ENCODE measurements at places on chromosomes 2 and 18. TPM values are rescaled to one million over a fixed set of nuclear protein-coding genes. Genes with fewer than 3 reads are reported as not detected.

DNA sequence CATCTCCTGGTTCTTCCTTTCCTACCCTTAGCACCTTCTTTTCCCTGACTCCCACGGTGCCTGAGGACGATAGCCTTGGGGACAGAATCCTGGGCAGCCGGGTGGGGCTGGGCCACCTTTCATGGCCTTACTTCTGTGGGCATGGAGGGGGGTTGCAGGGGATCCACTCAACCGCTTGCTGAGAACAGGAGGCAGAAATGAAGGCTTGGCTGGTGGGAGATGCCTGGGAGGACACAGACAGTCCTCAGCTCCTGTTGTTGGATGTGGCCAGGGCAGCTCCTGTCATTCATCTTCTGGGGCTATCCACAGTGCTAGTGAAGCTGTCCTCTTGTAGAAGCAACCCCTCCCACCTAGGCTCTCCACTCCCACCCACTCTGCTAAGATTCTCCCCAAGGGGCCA is 95.5 kb upstream of the CELF4 start:
- DNase-seq: no peak

GRCh38 chr2:96806468-96807126 is 9.5 kb upstream of the CNNM3 start:
- no peak for DNase-seq

GRCh38 chr2:39511605-39512433 is 74.7 kb upstream of the MAP4K3 start:
- DNase-seq: no peak

- no peak for DNase-seq
Measured at GRCh38 chr2:238921259-238921658, 73.4 kb downstream of the TWIST2 start.

DNA sequence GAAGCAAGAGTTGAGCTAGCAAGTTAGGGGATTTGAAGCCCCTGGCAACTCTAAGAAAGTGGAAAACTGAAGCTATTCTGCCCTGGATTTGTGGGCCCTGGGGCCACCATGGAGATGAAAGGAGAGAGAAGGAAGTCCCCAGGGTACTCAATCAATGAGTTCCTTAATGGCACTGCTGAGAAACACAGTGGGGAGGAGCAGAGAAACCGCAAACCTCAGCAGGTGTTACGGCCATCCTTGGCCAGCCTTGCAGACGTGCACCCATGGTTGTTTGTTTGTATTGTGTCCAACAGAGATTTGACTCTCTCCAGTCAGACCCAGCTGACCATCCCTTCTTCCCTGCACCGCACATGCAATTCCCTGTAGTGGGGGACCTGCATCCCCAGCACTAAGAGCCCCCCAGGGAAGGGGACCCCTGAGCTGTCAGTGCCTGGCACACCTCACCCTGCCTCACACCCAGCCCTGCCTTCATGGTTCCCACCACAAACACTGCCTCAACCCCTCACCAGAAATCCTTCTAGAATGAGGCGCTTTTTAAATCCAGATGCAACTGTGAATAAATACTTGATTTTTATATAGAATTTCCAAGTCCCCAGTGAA is 255.3 kb downstream of the SH3BP4 start:
- no peak for DNase-seq

DNA sequence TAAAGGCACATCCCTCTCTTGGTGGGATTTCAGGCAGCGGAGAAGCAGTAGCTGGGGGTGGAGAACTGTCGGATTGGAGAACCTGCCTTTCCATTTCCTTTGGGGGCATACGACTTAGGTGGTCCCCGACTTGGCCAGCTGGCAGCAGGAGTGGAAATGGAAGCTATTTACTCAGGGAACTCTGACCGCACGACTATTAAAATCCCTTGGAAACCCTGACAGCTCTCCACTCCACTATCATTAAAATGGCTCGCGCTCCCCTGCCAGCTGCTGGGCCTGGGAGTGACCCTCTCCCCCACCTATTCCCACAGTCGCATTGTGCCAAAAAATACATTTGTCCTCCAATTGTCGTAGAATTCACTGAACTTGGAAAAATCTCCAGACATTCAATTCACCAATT is 77.7 kb upstream of the APCDD1 start:
- no peak for DNase-seq

DNA sequence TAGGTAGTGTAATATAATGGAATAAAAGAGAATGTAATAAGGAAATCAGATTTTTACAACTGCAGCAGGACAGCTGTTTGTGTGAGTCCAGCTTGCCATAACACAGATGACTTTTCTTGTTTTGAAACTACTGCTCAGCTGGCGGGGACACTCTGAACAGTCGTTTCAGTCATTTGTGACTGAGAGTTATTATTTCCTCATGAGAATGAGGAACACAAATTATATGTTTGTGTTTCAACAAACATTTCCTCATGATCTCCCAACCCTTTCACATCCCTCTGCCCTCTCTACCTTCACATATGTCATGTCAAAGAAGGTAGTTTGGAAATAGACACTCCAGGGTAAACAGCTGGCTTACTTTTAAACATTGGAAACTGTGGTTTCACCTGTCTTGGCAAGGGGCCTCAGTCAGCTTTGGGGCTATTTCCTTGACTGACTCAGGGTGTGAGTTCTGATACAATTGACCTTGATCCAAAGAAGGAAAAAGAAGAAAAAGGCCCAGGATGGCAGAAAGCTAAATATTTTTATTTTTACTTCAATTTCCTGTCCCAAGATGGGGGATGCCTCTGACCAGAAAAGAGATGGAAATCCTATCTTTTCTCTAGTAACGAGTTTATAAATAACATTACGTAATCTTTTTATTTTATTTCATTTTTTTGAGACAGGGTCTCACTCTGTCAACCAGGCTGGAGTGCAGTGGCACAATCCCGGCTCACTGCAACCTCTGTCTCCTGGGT is 593 bp downstream of the SP140L start:
- DNase-seq: no peak

- DNase-seq: no peak
Measured at GRCh38 chr2:98020992-98021713, 25.4 kb upstream of the TMEM131 start.

- no peak for DNase-seq
Measured at GRCh38 chr2:7895289-7895688, 786.6 kb upstream of the ID2 start.

DNA sequence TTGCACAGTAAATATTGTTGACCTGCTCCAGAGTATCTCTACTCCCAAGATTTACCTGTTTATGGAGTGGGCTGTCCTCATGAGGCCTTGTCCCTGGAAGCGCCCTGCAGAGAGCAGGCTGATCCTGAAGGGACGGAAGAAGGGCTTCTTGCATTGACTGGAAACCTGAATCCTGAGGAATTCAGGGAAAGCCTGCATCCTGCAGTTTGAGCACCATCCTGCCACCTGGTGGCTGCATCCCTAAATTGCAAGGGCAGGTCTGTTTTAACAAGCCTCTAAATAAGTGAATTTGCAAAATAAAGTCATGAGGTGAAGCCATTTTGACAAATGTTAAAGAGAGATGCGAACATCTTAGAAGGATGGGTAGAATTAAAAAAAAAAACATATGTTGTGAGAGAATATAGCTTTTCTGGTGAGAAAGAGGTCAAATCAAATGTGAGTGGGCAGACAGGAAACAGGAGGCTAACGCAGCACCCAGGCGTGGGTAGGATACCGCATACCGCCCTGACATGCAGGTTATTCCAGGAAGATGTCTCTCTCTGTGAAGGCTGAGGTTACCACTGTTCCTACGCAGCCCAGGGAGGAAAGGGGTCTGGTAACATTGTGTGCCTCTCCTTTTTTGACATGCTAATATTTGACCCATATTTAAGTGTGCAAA is 754.9 kb downstream of the RNF144A start:
- DNase-seq: peak; percentile 1

GRCh38 chr2:100365434-100365833 is 43.1 kb upstream of the LONRF2 start:
- DNase-seq: peak; percentile 4

GRCh38 chr18:74522635-74523548 is 11.4 kb upstream of the CNDP1 start:
- DNase-seq: no peak

- no peak for DNase-seq
Measured at GRCh38 chr2:23627236-23628009, 242.4 kb downstream of the KLHL29 start.

- no peak for DNase-seq
Measured at GRCh38 chr2:8324164-8324856, 357.5 kb upstream of the ID2 start.

DNA sequence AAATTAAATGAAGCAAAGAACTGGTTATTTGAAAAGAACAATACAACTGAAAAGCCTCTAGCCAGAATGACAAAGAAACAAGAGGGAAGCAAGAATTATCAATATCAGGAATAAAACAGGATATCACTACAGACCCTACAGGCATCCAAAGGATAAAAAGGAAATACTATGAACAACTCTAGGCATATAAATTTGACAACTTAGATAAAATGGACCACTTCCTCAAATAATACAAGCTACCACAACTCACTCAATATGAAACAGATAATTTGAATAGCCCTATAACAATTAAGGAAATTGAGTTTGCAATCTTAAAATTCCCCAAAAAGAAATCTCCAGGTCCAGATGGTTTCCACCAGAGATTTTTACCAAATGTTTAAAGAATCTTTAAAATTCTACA is 19.8 kb downstream of the RPRD1A start:
- DNase-seq: no peak

GRCh38 chr2:190974629-190975361 is 39.2 kb downstream of the STAT1 start:
- DNase-seq: no peak

GRCh38 chr2:217988014-217988839 is 14.6 kb downstream of the TNS1 start:
- peak; percentile 78 for DNase-seq

DHRS9 gene
- not detected for total RNA-seq

ZBTB7C gene
- under 0.01 TPM for total RNA-seq

CYP27C1 gene
- under 0.01 TPM for total RNA-seq

ACKR3 gene
- 20.7 TPM for total RNA-seq

EML6 gene
- total RNA-seq: 0.77 TPM

ASB18 gene
- not detected for total RNA-seq

TWIST2 gene
- 0.38 TPM for total RNA-seq

MAPK4 gene
- not detected for total RNA-seq

ZEB2 gene
- total RNA-seq: 0.51 TPM

APOB gene
- 0.13 TPM for total RNA-seq
